ENCODE measurements at places on chromosomes 2 and 18. TPM values are rescaled to one million over a fixed set of nuclear protein-coding genes. Genes with fewer than 3 reads are reported as not detected.

GRCh38 chr2:98378901-98379300 is 32.6 kb downstream of the CNGA3 start:
- DNase-seq = peak; percentile 77
- H3K36me3 ChIP-seq = no peaks in the 10 kb centered on the region
- no peaks in the 10 kb centered on the region for H3K27me3 ChIP-seq
- no peak overlapping the region for H3K27ac ChIP-seq
- H3K4me3 ChIP-seq = no peak overlapping the region

DNA sequence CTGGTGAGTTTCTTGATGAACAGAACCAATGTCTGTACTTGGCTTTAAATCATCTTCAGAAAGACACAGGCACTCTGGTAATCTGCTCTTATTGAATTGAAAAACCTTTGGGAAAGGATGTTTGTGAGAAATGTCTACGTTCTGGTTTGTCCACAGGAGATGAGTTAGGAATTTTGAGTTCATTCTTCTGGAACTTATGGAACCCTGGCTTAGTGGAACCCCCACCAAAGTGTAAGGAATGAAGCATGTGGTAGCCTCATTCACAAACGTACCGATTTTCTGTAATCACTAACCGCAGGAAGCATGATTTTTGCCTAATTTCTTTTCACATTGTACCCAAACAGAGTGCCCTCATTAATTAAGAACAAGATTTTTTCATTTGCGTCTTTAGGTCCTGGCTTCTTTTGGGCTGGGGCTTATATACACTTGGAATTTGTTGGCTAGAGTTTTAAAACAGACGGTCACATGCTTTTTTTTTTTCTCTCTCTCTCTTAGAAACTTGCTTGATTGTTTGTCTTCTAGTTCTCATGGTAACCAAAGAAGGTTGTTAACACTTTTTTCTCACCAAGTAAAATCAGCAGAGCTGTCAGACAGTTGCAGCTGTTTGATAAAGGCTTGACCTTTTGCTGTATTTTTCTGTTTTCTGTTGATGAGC is 314.1 kb upstream of the THUMPD2 start:
- no peak overlapping the region for H3K4me3 ChIP-seq
- no peak overlapping the region for H3K27ac ChIP-seq
- H3K36me3 ChIP-seq = no peaks in the 10 kb centered on the region
- H3K4me1 ChIP-seq = peaks cover 24% of the 10 kb centered on the region
- no peaks in the 10 kb centered on the region for H3K27me3 ChIP-seq

DNA sequence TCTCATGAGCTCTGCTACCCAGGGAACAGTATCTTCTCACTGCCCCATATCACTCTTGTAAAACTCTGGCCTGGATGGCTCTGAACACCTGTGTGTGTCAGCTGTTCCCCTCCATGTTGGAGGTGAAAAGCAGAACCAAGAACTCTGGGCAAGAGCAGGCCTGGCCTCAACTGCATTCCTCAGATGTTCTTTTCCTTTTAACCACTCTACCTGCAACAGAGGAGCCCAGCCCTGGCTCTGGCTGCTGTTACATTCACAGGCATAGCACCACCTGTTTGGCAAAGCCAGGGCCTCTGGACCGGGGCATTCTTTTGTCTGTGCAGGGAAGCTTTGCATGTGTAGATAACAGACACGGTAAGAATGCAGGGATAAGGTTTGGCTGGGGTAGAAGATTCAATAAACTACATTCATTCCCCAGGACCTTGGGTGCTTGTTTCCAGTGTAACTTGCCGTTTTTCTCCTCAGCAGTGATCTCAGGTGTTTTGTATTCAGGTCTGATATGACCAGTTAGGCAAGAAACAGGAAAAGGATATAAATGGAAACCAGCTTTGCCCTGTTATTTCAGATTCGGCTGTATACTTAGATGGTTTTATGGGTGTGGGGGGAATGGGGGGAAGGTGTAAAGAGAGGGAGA is 95.1 kb downstream of the SPTBN1 start:
- no peak for DNase-seq
- peaks cover 55% of the 10 kb centered on the region for H3K4me1 ChIP-seq
- no peaks in the 10 kb centered on the region for H3K36me3 ChIP-seq
- H3K27me3 ChIP-seq = no peaks in the 10 kb centered on the region
- peak overlapping the region; percentile 8 for H3K27ac ChIP-seq

GRCh38 chr2:181305301-181306123 is 151.7 kb upstream of the ITGA4 start:
- DNase-seq = peak; percentile 26
- no peaks in the 10 kb centered on the region for H3K27me3 ChIP-seq
- no peaks in the 10 kb centered on the region for H3K36me3 ChIP-seq
- peak overlapping the region; percentile 33 for H3K27ac ChIP-seq
- H3K4me3 ChIP-seq = no peak overlapping the region
- peaks cover 5% of the 10 kb centered on the region for H3K4me1 ChIP-seq

SERPINB2 gene
- total RNA-seq = 0.27 TPM

ACKR3 gene
- total RNA-seq = 15.7 TPM

Data from heart left ventricle (tissue), 16 donors.